ENCODE measurements at places on chromosomes 7 and 10. TPM values are rescaled to one million over a fixed set of nuclear protein-coding genes. Genes with fewer than 3 reads are reported as not detected.

COL1A2 gene
- total RNA-seq, result 81.2 TPM

RPA3 gene
- total RNA-seq, result 97.8 TPM

TSPAN12 gene
- 17.3 TPM for total RNA-seq

FOXP2 gene
- 0.17 TPM for total RNA-seq

GJC3 gene
- 3.7 TPM for total RNA-seq

CADPS2 gene
- 11.5 TPM for total RNA-seq

ANKRD22 gene
- total RNA-seq, result not detected

- no peak for DNase-seq
Observed at GRCh38 chr7:28316489-28316888, 95.8 kb upstream of the CREB5 start.

- DNase-seq, result no peak
Observed at GRCh38 chr7:94183891-94184290, 179.7 kb upstream of the BET1 start.

DNA sequence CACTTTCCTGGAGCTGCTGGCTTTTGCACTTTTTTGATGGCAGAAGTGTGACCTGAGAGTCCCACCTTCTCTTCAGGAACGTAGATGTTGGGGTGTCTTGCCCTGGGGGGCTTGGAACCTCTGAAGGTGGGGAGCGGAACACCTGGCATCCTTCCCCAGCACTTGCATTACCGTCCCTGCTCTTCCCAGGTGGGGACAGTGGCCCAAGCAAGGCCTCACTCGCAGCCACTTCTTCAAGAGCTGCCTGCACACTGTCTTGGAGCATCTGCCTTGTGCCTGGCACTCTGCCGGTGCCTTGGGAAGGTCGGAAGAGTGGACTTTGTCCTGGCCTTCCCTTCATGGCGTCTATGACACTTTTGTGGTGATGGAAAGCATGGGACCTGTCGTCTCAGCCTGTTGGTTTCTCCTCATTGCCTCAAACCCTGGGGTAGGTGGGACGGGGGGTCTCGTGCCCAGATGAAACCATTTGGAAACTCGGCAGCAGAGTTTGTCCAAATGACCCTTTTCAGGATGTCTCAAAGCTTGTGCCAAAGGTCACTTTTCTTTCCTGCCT lies 31.1 kb downstream of the PFKFB3 start:
- DNase-seq, result no peak

- no peak for DNase-seq
Observed at GRCh38 chr10:126278851-126279250, 109.4 kb downstream of the ADAM12 start.

DNA sequence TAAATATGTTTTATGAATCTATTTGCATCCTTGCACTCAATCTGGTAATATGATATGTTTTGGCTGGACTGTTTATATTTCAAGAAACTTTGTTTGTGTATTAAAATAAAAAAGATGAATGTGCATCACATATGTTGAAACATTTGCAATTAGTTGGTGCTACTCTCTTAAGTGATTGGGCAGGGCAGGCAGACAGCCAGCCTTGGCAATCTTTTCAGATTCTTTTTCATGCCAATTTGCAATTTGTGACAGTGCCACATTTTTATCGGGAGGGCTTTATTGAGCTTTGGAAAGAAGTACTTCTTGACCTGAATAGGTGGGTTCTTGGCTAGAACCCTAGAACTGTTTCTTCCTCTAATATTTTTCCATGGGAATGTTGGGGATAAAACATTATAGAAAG lies 152.2 kb downstream of the NXPH1 start:
- no peak for DNase-seq

DNA sequence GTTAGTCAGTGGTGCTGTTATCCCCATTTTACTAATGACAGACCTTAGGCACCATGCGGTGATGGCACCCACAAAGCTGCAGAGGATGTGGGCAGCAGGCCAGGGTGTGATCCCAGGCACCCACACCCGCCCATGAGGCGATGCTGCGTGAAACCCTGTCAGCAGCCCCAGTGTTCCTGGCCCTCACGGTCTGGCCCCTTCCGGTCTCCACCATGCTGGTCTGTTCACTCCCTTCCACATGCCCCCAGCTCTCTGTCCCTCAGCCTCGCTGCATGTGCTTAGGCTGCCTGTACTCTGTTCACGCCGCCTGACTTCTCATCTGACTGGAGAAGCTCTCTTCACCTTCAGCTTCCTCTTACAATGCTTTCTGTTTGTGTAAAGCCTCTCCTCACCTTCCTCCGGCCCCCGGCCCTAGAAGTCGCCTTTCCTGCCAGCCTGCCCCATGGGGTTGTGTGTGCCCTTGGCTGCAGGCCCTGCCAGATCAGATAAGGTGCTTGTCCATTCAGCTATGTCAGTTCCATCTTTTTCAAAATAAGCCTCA lies 17.6 kb upstream of the ORAI2 start:
- no peak for DNase-seq

DNA sequence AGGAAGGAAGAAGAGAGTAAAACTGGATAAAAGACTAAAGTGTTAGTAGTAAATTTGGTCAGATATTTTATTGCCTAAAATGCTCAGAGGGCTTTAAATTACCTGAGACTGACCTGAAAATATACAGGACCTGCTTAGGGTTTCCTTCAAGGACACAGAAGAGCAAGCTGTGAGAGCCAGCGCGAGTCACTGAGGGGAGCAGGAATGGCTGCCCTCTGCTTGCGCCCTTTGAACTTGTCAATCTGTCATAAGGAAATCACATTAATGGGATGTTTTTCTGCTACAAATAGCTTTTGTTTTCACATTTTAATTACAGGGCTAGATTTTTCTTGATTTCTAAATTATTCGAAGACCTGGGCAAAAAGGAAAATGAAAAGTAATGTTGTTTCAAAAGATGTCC lies 26.9 kb downstream of the DNAJB9 start:
- DNase-seq, result no peak

GRCh38 chr10:73969224-73969841 lies 28.6 kb upstream of the VCL start:
- DNase-seq, result no peak

GRCh38 chr7:36884351-36884750 lies 160.1 kb upstream of the AOAH start:
- DNase-seq, result no peak

DNA sequence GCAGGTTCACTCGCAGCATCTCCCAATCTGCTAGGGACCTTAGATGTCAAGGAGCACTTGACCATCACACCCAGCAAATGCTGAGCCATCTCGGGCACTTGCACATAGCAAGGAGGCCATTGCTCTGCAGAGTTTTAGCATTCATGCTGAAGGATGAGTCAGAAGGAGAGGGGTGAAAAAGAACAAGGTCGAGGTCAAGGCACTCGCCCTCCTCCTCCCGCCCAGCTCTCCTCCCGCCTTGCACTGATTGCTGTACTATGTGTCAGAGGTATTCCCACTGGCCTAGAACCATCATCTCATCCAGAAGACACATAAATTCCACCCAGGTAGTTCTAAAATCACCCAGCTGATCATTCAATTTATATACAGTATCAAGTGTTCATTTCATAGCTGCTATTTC lies 255.1 kb upstream of the SP4 start:
- no peak for DNase-seq

GRCh38 chr7:158011941-158012340 lies 575.7 kb downstream of the PTPRN2 start:
- DNase-seq, result no peak

GRCh38 chr10:125233726-125234125 lies 73.4 kb upstream of the CTBP2 start:
- no peak for DNase-seq

DNA sequence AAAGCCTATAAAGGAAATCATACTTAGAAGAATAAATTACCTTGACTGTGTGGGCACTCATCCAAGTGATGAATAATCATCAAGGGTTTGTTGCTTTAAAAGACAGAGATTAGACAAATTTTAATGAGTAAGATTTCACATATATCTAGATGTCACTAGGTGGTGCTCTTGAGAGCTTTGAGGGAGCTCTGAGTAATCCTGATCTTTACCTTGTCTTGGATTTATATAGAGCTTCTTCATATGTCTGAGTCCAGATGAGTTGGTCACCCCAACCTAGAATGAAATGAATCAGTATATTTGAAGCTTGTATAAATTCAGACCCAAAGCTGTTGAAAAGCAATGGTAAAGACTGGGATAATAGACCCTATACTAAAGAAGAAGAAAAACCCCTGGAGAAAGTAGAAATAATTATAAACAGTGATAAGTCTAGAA lies 3.7 kb downstream of the AGR2 start:
- DNase-seq, result no peak

- DNase-seq, result peak; percentile 31
Observed at GRCh38 chr7:117715784-117716445, 157.3 kb downstream of the CTTNBP2 start.

DNA sequence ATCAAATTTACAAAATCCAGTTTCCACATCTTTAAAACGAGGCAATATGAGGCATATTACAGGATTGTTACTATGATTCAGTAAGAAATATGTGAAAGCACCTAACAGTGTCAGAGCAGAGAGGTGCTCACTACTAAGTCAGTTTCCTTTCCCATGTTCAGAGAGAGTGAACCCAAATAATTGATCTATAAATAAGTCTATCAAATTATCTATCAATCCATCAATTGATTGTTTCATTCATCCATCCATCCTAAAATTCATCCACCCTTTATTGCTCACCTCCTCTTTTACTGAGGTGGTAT lies 340.8 kb downstream of the SUGCT start:
- no peak for DNase-seq

GRCh38 chr7:117565226-117565625 lies 85.4 kb downstream of the CFTR start:
- DNase-seq, result no peak

DNA sequence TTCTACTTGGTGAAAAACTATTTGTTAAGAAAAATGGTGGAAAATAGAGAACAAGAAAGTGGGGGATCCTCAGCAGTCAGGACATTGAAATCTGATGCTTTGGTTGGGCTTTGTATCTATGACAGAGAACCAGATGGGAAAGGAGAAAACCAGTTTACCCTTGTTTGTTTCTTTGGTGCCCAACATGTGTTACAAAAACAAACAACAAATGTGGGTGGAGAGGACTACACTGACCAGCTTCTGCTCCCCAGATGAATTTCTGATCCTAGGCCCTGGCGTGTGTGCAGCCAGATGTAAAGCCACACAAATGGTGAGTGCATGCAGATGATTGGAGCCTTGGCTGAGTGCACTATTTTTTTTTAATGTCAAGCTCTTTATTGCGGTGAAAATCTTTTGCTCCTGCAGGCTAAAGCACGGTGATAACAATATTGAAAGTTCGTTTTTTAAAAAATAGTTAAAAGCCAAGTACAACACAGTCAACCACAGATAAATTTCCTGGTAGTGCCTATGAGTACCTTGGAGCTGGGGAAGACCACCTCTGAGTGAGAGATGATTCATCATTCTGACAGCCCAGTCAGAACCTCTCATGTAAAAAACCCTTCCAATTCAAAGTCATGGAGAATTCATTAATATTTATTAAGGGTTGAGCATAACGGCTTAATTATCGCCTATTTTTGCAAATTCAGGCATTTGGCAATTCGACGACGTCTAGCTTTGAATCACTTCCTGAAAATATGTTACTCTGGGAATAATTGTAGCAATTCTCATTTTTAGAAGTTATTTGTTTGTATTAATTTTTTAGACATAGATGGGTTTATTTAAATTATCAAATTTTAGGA lies 163.7 kb downstream of the AGMO start:
- no peak for DNase-seq

DNA sequence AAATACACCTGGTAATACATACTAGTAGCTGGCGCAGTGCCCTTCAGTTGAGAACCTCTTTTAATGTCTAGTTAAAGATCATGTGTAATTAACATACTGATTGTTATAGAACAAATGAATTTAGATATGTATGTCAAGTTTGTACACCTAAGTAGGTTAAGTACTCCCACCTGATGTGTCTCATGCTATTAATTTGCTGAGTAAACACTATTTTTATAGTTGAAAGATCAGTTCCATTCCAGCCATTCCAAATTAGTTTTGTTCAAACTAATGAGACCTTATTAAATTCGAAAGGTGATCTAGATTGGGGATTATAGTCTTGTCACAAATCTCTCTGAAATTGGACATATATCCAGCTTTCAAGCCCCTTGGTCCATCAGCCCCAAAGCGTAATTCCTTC lies 710.0 kb downstream of the LRMDA start:
- no peak for DNase-seq
